ENCODE measurements at places on chromosomes 13 and 19. TPM values are rescaled to one million over a fixed set of nuclear protein-coding genes. Genes with fewer than 3 reads are reported as not detected.

Gene SIGLEC5
- not detected for total RNA-seq

Gene PSG6
- total RNA-seq = 0.32 TPM

Gene NFILZ
- not detected for total RNA-seq

Gene ZNF699
- 14.8 TPM for total RNA-seq

Gene SLAIN1
- not detected for total RNA-seq

Gene F2RL3
- total RNA-seq = 0.43 TPM

Gene VMAC
- total RNA-seq = 5.2 TPM

Gene PCSK4
- total RNA-seq = 1.3 TPM

Gene FFAR3
- not detected for total RNA-seq

Gene IZUMO4
- total RNA-seq = 1.3 TPM

Gene LGI4
- not detected for total RNA-seq
